ENCODE measurements at places on chromosomes 1 and 21.

- DNase-seq: no peak
Observed at GRCh38 chr1:84271441-84272151, 29.9 kb upstream of the SAMD13 start.

DNA sequence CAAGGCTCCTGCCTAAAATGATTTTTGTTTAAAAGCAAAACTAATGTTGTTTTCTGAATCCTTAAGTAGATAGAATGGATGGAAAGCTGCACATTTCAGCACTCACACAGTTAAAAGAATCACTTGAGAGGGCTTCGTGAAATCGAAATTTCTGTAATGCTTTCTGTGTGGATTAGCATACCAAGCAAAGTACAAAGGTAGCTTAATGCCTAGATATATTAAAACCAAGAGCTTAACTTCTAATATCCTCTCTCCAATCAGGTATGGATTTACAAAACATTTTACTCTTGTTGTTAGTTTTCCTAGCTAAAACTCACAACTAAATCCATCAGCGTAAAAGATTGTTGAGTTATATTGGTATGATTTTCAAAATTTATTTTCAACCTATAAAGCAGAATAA is 378.8 kb upstream of the PRMT6 start:
- DNase-seq: no peak

DNA sequence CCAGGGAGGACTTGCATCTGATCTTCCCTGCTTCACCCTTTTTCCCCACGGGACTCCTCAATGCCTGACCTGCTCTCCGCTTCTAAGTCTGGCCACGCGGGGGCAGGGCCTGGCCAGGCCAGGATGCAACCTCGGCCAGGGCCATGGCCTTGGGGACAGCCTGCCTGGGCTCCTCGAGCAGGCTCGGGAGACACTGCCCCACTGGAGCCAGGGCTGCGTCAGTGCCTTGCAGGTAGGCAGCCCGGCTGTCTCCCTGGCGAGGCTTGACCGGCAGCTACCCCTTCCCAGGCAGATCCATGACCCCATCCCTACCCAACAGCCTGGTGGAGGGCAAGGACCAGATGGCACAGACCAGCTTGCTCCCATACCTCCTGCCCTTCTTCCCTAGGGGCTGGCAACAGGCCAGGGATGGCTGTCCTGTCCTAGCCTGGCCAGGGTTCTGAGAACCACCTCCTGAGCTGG is 2.7 kb upstream of the PRDM16 start:
- DNase-seq: no peak

DNA sequence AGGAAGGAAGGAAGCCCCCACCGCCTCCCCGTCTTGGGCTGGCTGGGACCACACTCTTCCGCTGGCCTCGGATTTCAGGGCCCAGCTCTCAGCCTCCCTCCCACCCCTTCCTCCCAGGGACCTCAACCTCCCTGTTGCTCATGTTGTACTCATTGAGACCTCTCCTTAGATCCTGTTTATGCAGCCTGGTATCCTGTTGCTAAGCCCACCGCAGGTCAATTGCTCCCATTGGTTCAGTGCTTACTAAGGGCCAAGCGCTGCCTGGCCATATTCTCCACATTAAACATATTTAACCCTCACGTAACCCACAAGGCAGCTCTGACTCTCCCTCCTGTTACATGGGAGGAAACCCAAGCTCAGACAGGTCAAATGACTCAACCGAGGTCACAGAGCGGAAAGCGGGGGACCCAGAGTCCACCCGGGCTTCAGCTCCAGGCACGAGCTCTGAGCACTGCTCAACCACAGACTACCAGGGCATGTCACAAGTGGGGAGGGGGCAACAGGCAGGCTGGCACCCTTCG is 23.2 kb upstream of the H6PD start:
- DNase-seq: no peak

GRCh38 chr1:32122151-32122550 is 14.3 kb downstream of the KPNA6 start:
- no peak for DNase-seq

DNA sequence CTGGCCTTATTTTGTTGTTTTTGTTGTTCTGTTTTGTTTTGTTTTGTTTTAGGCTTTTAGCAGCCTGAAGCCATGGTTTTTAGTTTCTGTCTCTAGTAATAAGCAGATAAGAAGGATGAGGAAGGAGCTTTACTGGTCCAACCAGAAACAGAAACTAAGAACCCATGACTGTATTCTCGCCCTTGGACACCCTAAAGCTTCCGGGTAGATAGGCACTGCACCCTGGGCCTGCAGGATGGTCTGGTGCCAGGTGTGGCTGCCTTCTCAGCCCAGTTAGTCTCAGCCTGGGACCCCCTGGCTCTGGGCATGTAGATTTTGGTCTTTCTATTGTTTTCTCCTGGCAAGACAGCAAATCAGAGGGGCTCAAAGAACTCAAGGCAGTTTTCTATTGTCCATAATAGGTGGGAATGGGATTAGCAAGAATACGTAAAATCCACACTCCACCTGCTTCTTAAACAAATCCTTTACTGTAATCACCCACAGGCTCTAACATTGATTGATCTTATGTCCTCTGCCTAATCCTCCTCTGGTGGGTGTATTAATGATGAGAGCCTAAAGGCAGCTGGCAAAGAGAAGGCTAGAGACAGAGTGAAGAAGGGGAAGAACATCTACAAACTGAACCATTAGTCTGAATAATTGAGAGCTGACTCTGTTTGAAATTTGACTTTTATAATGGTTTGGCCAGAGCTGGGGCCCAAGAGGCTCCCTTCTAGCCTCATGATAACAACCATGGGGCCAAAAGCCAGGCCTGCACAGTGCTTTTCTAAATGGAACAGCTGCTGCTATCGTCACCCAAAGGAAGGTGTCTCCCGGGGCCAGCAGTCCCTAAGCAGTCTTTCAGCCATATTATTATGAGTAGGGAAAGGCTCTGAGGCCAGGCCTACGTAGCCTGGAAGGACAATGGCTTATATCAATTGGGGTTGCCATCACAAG is 106.8 kb upstream of the ATP1A1 start:
- DNase-seq: no peak

DNA sequence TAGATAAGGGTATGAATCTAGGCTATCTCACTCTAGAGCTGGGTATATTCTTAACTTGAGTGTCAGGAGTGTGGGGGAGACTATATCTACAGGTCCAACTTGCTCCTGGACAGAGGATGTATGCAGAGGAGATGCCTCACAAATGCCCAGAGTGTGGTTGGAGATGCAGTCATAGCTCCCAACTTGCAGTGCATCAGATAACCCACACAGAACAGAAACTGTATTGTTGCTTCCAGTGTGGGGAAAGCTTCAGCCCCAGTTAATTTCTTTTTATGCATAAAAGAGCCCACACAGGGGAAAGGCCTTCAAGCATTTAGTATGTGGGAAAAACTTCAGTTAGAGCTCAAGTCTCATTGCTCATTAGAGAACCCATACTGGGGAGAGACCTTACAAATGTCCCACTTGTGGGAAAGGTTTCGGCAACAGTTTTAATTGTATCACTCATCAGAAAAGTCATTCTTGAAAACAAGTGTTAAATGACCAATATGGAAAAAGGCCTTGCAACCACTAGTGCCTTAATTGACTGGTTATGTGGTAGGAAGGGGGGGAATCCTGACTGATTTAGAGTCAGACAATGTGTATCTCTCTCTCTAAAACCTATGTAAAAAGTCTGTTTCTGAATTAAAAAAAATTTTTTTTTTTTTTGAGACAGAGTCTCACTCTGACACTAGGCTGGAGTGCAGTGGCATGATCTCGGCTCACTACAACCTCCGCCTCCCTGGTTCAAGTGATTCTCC is 67.9 kb downstream of the EBNA1BP2 start:
- no peak for DNase-seq

- DNase-seq: no peak
Observed at GRCh38 chr1:151847867-151848596, 5.5 kb downstream of the THEM5 start.

GRCh38 chr1:160081261-160081936 is at the start of gene KCNJ9:
TSS of gene KCNJ9 (plus strand) at chr1:160081538. CDS start at chr1:160084031, 2,493 bp downstream.
- DNase-seq: no peak

DNA sequence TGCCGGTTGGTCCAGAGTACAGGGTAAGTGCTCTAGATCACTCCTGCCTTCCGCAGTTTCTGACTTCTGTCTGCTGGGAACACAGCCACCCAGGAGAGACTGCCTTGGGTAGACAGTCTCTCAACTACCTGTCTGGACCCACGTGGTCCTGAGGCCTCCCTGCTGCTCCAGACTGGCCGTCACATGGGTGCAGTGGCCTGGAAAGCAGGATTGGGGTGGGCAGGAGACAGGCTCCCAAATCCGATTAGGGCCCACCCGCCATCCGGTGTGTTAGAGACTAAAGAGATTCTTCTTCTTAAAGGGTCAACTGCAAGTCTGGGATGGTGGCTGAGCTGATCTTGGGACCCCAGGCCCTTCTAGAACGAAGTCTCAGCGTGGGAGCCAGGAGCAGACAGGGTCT is 105.5 kb downstream of the EBNA1BP2 start:
- DNase-seq: no peak

Measured in NCI-H1436 treated with DMSO at 0.1 percent for 48 hours (cell line).